H1 (cell line): ENCODE measurements at places on chromosomes 5 and 9. TPM values are rescaled to one million over a fixed set of nuclear protein-coding genes. Genes with fewer than 3 reads are reported as not detected.

The ZNF608 gene
- total RNA-seq = 40.4 and 40.8 TPM in 2 replicates

The IFNA2 gene
- total RNA-seq = not detected in 2 replicates

The SPAG8 gene
- total RNA-seq = 0.37 and 0.55 TPM in 2 replicates

The CEP78 gene
- 38.7 and 40.9 TPM in 2 replicates for total RNA-seq

The PCDHGA10 gene
- total RNA-seq = 2.1 and 2.2 TPM in 2 replicates

The CCDC192 gene
- total RNA-seq = 0.61 and 0.63 TPM in 2 replicates
